NCI-H2081 (cell line): ENCODE measurements at places on chromosomes 1 and 21.

DNA sequence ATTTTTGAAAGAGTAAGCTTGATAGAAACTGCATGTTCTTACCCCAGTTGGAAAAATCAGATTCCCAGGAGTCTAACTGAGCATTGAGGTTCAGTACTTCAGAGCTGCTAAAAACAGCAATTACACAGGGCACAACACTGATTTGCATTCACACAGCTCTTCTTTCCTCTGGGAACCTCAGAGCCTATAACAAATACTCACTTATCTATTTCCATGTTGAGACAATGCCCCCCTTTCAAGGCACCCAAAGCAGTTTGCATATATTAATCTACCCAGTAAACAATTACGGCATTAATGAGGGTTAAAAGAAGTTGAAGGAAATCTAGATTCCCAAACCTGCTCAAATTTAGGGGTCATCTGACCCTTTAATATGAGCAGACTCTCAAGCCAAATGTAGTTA lies 126.9 kb upstream of the SLC35F3 start:
- no peak for DNase-seq

GRCh38 chr1:207344221-207344620 lies 22.7 kb downstream of the CD55 start:
- no peak for DNase-seq

DNA sequence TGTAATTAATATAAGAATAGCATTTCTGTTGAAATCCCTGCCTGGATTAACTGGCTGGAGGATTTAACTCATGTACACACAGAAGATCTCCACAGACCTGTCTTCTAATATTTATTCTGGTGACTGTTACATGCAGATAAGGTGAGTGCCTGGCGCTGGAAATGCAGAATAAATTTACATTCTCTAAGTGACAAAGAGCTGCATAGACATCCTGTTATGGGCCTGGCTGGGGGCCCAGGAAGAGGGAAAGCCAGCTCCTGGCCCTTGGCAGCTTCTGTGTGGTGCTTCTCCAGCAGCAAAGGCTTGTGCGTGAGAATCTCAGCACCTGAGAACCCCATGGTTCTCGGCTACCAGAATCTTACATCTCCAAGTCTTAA lies 446.6 kb downstream of the PTPRU start:
- peak; percentile 91 for DNase-seq

DNA sequence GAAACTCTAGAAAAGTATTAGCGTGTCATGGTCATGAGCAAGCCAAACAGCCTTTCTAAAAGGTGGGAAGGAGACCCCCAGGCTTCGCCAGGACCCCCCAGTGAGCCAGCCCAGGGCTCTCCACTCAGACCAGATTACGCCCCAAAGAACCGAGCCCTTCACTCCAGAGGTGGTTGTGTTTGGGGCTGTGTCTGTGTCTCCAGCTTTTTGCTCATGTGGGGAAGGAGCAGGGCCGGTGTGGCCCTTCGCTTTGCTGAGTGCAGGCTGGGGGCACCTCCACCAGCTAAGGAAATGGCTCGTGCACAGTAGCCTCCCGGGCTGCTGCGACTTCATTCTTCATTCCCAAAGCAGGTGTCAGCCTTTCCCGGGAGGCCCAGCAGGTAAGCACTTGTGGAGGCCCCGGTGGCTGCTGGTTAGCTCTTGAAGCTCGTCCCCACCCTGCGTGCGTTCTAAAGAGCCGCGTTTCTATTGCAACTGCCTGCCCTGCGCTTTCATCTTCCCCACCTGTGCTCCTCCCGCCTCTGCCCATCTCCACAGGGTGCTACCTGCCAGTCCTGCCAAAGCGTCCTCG lies 531 bp downstream of the TSPEAR start:
- peak; percentile 80 for DNase-seq

- no peak for DNase-seq
Measured at GRCh38 chr1:30087465-30087864, 635.9 kb downstream of the MATN1 start.

GRCh38 chr1:168470901-168471431 lies 72.8 kb downstream of the XCL2 start:
- DNase-seq = no peak

- DNase-seq = no peak
Measured at GRCh38 chr1:6410248-6410893, 9.3 kb downstream of the HES2 start.

DNA sequence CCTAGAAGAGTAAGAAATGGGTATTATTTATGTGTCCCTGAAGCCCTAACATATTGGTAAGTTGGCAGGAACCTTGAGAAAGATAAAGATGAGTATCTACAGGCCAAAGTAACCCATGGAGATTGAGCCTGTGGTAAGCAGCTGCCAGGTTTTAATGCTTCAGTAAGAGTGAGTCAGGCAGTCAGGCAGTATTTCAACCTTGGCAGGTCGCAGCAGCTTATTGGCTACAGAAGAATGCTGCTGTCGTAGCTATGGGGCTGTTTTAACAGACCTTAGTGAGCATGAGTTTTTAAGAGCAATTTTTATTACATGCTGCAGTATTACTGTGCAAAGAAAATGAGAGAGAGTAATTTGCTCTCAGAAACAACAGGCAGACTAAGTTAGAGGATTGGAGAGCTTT lies 10.3 kb upstream of the SLC30A10 start:
- DNase-seq = no peak

DNA sequence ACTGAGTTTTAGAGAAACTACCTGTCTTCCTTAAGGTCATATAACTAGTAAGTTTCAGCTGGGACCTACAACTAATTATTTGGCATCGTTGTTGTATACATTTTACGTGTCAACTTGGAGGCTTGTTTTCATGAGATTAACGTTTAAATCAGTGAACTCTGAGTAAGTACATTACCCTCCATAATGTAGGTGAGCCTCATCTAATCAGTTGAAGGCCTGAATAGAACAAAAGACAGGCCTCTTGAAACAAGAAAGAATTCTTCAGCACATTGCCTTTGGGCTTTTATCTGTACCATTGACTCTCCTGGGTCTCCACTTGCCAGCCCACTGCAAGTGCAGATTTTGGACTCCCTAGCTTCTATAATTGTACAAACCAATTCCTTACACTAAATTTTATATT lies 364.6 kb downstream of the ADGRL2 start:
- DNase-seq = no peak

- no peak for DNase-seq
Measured at GRCh38 chr1:165376811-165377311, 20.3 kb upstream of the LMX1A start.

GRCh38 chr1:35442734-35443133 lies 114.5 kb downstream of the KIAA0319L start:
- DNase-seq = no peak

DNA sequence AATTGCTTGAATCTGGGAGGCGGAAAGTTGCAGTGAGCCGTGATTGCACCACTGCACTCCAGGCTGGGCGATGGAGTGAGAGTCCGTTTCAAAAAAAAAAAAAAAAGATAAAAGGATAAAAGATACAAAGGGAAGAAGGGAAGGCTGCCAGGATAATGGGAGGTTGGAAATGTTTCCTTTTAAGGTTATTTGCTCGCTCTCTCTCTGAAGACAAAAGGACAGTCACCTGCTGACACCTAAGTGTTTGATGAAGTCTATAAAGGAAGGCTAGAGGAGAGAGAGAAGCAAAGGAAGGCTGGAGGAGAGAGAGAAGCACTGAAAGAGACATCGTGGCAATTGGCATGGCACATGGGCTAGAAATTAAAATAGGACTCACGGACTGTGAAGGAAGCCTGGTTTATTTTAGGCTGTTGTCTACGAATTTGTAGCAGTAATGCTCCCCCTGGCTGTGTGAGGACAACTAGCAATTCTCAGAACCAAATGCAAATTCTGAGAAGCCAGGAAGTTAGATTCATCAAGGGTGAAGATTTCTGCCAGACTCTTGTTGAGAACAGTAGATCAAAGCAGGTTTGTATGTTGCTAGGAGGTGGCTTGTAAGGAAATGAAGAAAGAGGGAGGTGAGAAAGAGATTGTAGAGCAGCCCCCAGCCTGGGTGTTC lies 154.2 kb downstream of the ZP4 start:
- DNase-seq = no peak

DNA sequence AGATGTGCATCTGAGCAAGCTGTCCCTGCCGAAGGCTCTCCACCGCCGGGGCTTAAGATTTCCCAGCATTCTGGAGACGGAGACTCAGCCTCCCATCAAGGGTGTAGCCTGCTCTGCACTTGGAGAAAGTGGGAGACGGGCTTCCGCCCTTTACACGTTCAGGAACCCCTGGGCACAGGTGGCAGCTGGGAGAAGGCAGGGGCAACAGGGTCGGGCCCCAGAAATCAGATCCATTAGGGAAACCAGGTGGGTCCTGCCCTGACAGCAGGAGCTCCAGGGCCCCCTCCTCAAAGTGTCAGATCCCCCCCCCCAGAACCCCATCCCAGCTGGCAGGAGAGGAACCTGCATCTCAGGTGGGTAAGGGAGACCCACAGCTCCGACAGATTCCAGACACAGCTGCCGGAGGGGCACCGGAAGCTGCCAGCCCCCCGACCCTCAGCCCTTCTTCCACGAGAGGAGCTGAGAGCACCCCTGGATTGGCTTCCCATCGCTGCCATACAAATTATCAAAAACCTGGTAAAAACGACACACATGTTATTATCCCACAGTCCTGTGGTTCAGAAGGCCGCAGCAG lies 236.6 kb downstream of the NPHP4 start:
- no peak for DNase-seq

DNA sequence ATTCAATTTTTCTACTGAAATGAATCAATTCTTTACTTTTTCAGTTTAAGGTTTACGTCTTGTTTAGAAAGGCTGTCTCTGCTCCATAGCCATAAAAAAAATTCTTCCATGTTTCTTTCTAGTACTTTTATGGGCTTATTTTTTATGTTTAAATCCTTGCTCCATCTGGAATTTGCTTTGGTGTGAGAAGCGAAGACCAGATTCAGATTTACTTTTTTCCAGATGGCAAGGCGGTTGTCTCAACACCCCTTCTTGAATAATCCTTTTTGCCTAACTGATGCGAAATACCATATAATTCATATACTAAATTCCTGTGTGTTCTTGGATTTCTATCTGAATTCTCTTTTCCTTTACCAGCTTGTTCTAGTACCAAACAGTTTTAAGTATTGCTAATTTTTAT lies 101.5 kb downstream of the C1orf94 start:
- no peak for DNase-seq

DNA sequence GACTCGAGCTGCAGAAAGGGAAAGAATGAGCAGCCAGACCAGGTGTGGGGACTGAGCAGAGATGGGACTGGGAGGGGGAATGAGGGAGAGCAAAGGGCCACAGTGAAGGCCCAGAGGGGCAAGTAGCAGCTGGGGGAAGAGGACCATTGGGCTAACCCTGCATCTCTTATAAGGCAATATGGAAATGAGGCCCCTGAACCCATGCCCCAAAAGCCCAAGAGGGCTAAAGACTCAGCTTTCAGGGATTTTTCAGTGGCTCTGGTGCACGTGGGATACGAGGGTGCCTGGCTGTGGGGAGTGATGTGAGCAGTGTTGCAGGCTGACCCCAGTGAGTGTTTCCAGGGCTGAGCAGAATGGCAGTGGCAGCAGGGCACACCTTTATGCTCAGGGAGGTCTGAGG lies 496 bp upstream of the TNNI1 start:
- no peak for DNase-seq

- peak; percentile 28 for DNase-seq
Measured at GRCh38 chr21:36860736-36861594, 105.5 kb downstream of the HLCS start.

GRCh38 chr1:32334274-32334861 lies 1.7 kb downstream of the MARCKSL1 start:
- no peak for DNase-seq

DNA sequence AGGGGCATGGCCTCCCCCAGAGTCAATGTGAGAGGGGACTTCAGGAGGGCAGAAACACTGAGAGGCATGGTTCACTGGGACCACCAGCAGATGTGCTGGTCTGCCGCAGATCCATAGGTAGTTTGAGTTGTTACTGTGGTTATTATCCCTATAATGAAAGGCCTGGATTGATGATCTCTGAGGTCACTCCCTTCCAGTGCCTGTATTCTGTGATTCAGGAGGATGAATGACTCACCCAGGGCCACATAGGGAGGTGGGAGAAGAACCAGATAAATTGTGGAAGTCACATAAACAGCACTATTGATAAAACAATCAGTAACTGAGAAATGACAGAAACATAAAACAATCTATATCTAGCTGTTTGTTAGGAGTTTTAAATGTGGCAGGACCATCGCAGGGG lies 22.7 kb upstream of the ACTL8 start:
- no peak for DNase-seq

- DNase-seq = no peak
Measured at GRCh38 chr1:209896346-209896745, 41.7 kb upstream of the SYT14 start.

GRCh38 chr1:204398197-204399125 lies 13.2 kb downstream of the PPP1R15B start:
- DNase-seq = peak; percentile 91

- no peak for DNase-seq
Measured at GRCh38 chr1:50454911-50455310, 31.7 kb upstream of the DMRTA2 start.

DNA sequence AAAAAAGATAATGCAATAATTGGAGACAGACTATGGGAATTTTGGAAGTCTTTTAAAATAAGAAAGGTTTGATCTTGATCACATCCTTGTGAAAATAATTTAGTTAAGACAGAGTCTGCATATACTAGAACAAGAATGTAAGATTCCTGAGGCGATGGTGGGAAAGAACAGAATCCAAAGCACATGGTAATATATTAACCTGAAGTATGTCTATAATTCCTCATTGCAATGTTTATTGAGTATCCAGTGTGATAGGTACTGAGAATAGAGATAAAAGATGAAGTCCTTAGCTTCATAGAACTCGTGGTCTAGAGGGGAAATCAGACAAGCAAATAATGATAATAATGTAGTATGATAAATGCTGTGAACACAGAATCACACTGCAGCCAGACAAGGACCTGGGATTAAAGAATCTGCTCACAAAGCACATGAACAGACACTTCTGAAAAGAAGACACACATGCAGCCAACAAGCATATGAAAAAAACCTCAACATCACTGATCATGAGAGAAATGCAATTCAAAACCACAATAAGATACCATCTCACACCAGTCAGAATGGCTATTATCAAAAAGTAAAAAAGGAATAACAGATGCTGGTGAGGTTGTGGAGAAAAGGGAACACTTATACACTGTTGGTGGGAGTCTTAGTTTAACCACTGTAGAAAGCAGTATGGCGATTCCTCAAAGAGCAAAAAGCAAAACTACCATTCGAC lies 6.9 kb upstream of the ANGPTL3 start:
- no peak for DNase-seq

- DNase-seq = no peak
Measured at GRCh38 chr1:180196436-180197003, 33.5 kb upstream of the LHX4 start.

GRCh38 chr1:229298887-229299503 lies 28.1 kb downstream of the RAB4A start:
- no peak for DNase-seq

- no peak for DNase-seq
Measured at GRCh38 chr1:26838474-26839338, 12.2 kb downstream of the ZDHHC18 start.

DNA sequence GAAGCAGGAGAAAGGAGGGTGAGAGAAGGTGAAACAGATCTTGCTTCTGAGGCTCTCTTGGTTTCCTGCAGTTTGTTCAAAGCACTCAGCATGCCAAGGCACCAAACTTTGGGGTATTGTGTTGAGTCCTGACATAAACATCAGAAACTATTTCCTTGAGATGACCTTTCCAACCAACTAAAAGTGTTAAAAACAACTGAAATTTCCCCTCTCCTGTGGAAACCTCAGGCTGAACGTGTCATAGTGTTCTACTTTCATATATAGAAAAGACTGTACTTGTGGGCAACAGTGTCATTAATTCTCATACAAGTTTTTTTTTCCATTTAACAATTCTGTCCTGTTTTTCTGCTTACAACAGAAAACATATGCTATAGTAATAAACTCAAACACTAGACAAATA lies 6.3 kb upstream of the LYST start:
- DNase-seq = no peak

- DNase-seq = no peak
Measured at GRCh38 chr1:221724931-221725605, 16.8 kb downstream of the DUSP10 start.
